ENCODE measurements at places on chromosomes 5 and 9. TPM values are rescaled to one million over a fixed set of nuclear protein-coding genes. Genes with fewer than 3 reads are reported as not detected.
A peak's percentile ranks its signal among the peaks of the same experiment; 100 is the strongest.

- peak within 1 kb of the TSS; percentile 96 for H3K4me3 ChIP-seq
- no peaks in the 10 kb centered on the region for H3K4me1 ChIP-seq
- no peaks in the 10 kb centered on the region for H3K27me3 ChIP-seq
- no peak within 1 kb of the TSS for H3K27ac ChIP-seq
Measured at GRCh38 chr5:170861917-170862766, at the start of gene RANBP17. Gene RANBP17, plus strand, starts transcription at chr5:170862018.

Gene FBXL7
- total RNA-seq = 19.9 TPM

- no peak for DNase-seq
- peaks cover 2% of the 10 kb centered on the region for H3K4me1 ChIP-seq
- no peak overlapping the region for H3K27ac ChIP-seq
- H3K36me3 ChIP-seq = no peaks in the 10 kb centered on the region
Measured at GRCh38 chr9:7146582-7146981, 388.8 kb downstream of the KDM4C start.

Gene IGFBPL1
- 5.9 TPM for total RNA-seq

DNA sequence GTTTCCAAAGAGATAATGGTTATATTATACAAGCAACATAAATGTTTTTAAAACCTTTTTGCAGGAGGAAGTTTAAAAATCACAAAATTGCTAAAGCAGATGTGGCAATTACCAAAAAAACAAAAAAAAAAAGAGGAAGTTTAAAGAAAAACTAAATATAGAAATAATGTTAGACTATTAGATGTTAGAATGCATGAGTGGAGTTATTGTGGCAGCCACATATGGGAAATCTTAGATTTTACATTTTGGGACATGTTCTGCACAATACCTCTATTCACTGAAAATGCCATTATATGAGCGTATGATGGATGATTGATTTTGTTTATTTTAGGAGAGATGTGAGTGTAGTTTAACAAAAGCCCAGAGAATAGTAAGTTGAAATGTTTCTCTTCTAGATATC, 31.2 kb upstream of the DTWD2 start:
- no peak overlapping the region for H3K27ac ChIP-seq
- DNase-seq = no peak
- no peaks in the 10 kb centered on the region for H3K4me1 ChIP-seq
- no peaks in the 10 kb centered on the region for H3K36me3 ChIP-seq

Gene CHSY3
- total RNA-seq = 19.5 TPM

Gene CRB2
- total RNA-seq = not detected

GRCh38 chr5:95113489-95113888, 171.4 kb downstream of the MCTP1 start:
- H3K36me3 ChIP-seq = no peaks in the 10 kb centered on the region
- H3K27me3 ChIP-seq = no peaks in the 10 kb centered on the region
- DNase-seq = no peak
- H3K4me3 ChIP-seq = no peak overlapping the region

Gene FBP2
- total RNA-seq = not detected

GRCh38 chr5:120436996-120437395, 27.1 kb upstream of the PRR16 start:
- no peaks in the 10 kb centered on the region for H3K27me3 ChIP-seq
- H3K4me3 ChIP-seq = no peak overlapping the region
- H3K27ac ChIP-seq = no peak overlapping the region
- H3K4me1 ChIP-seq = no peaks in the 10 kb centered on the region
- no peak for DNase-seq

- H3K4me1 ChIP-seq = no peaks in the 10 kb centered on the region
- no peaks in the 10 kb centered on the region for H3K27me3 ChIP-seq
- no peak overlapping the region for H3K4me3 ChIP-seq
- no peaks in the 10 kb centered on the region for H3K36me3 ChIP-seq
- H3K27ac ChIP-seq = no peak overlapping the region
Measured at GRCh38 chr5:8226148-8226547, 357.2 kb downstream of the MTRR start.

Gene SIL1
- total RNA-seq = 49.8 TPM

Gene OR13C2
- total RNA-seq = not detected

Gene MAMDC2
- total RNA-seq = 14.6 TPM

DNA sequence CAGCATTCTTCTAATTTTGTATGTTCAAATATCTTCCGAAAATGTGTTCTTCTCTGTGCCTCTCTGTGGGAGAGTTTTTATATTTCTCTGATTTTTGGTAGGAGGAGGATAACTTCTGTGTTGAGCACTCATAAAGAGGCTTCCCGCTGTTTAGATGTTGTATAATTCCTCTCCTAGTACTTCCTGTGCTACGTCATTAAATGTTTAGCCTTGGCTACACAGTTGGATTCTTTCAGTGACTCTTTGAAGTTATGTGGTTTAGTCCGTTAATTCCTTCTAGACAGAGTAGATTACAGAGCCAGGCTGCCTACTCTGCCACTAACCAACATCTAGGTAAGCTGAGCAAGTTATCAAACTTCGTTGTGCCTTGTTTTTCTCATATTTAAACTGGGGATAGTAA, 302.6 kb downstream of the OSTF1 start:
- DNase-seq = no peak
- H3K36me3 ChIP-seq = no peaks in the 10 kb centered on the region
- no peaks in the 10 kb centered on the region for H3K27me3 ChIP-seq
- no peak overlapping the region for H3K4me3 ChIP-seq
- peaks cover 3% of the 10 kb centered on the region for H3K4me1 ChIP-seq
- H3K27ac ChIP-seq = no peak overlapping the region

GRCh38 chr5:139383993-139384590, 995 bp upstream of the SLC23A1 start:
- H3K27me3 ChIP-seq = no peaks in the 10 kb centered on the region
- no peak overlapping the region for H3K4me3 ChIP-seq
- no peaks in the 10 kb centered on the region for H3K4me1 ChIP-seq
- no peak for DNase-seq

Gene GRIA1
- total RNA-seq = 6.5 TPM

Gene DNAH5
- total RNA-seq = 0.36 TPM

Gene DRD1
- total RNA-seq = 0.45 TPM

GRCh38 chr9:127309715-127310114, 45.1 kb downstream of the GARNL3 start:
- no peak for DNase-seq
- H3K36me3 ChIP-seq = no peaks in the 10 kb centered on the region
- H3K27ac ChIP-seq = no peak overlapping the region

Gene BAAT
- total RNA-seq = not detected

DNA sequence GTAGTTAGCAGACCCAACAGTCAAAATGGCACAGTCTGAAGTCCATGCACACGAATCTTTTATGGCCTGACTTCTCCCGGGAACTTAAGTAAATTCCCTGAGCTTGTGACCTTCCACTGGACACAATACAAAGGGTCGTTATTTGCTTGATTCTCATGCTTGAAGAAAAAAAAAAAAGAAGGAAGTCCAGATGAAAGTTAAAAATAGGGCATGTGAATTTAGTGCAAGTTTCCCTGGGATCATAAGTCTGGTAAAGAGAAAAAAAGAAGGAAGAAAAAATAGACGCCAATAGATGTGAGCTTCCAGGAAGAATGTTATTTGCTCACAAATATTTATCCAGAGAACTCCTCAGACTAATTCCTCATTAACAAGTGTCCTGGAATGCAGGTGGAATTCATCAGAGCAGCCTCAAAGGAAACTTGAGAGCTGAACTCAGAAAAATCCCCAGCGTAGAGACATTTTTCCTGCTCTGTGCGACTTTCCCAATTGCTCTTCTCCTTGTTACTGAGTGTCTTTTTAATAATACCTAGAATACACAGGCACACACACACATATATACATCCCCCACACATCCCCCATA, 616.3 kb downstream of the EBF1 start:
- no peak overlapping the region for H3K4me3 ChIP-seq
- H3K36me3 ChIP-seq = no peaks in the 10 kb centered on the region
- H3K27ac ChIP-seq = no peak overlapping the region
- DNase-seq = no peak

- H3K4me3 ChIP-seq = no peak overlapping the region
- H3K36me3 ChIP-seq = no peaks in the 10 kb centered on the region
- no peaks in the 10 kb centered on the region for H3K4me1 ChIP-seq
- H3K27me3 ChIP-seq = peaks cover 2% of the 10 kb centered on the region
- no peak overlapping the region for H3K27ac ChIP-seq
Measured at GRCh38 chr5:9644630-9645029, 14.5 kb upstream of the TAS2R1 start.

Gene SPTLC1
- total RNA-seq = 48.1 TPM

DNA sequence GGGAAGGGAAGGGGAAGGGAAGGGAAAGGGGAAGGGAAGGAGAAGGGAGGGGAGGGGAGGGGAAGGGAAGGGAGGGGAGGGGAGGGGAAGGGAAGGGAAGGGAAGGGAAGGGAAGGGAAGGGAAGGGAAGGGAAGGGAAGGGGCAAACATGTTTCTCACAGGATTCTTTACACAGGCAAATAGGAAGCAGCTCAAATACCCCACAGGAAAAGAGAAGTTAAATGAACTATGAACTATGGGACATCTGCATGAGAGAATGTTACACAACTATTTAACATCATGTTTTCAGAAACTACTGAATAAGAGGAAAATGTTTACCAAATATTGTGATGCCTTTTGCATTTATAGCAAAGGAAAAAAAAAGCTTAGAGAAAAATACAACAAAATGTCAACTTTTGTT, 125.4 kb upstream of the SLC30A5 start:
- no peaks in the 10 kb centered on the region for H3K27me3 ChIP-seq
- H3K4me3 ChIP-seq = no peak overlapping the region
- no peaks in the 10 kb centered on the region for H3K36me3 ChIP-seq
- H3K4me1 ChIP-seq = no peaks in the 10 kb centered on the region
- DNase-seq = no peak

DNA sequence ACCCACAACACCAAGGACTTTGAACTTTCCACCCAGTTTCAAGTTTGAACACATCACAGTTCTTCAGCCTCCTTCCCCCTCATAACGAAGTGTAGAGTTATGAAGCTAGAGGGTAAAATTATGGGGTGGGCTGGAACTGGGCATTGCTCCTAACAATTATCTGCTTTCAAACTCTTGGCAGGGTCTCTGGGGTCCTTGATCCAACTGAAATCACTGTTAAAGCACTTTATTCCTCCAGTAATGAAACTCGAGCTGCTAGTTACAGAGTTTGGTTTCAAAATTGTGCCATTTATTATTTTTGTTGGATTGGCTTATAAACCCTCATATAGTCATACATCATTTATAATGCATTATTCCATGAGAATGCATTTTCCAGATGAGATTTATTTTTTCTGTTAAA, 158.5 kb downstream of the RGS3 start:
- H3K27ac ChIP-seq = peak overlapping the region; percentile 96
- H3K4me3 ChIP-seq = no peak overlapping the region
- DNase-seq = no peak

GRCh38 chr5:177425196-177425800, 1.2 kb upstream of the GRK6 start:
- H3K27ac ChIP-seq = peak overlapping the region; percentile 85
- H3K36me3 ChIP-seq = no peaks in the 10 kb centered on the region
- no peak for DNase-seq
- peak overlapping the region; percentile 36 for H3K4me3 ChIP-seq
- no peaks in the 10 kb centered on the region for H3K27me3 ChIP-seq

- peak overlapping the region; percentile 82 for H3K27ac ChIP-seq
- no peak overlapping the region for H3K4me3 ChIP-seq
- H3K4me1 ChIP-seq = peaks cover 8% of the 10 kb centered on the region
- H3K27me3 ChIP-seq = no peaks in the 10 kb centered on the region
- H3K36me3 ChIP-seq = no peaks in the 10 kb centered on the region
- DNase-seq = no peak
Measured at GRCh38 chr9:77926371-77926878, 105.2 kb downstream of the GNAQ start.

- H3K27ac ChIP-seq = no peak overlapping the region
- no peaks in the 10 kb centered on the region for H3K4me1 ChIP-seq
- no peak overlapping the region for H3K4me3 ChIP-seq
- peaks cover 2% of the 10 kb centered on the region for H3K27me3 ChIP-seq
Measured at GRCh38 chr9:98468567-98469239, 213.3 kb upstream of the TBC1D2 start.

Gene P4HA2
- 68.1 TPM for total RNA-seq

DNA sequence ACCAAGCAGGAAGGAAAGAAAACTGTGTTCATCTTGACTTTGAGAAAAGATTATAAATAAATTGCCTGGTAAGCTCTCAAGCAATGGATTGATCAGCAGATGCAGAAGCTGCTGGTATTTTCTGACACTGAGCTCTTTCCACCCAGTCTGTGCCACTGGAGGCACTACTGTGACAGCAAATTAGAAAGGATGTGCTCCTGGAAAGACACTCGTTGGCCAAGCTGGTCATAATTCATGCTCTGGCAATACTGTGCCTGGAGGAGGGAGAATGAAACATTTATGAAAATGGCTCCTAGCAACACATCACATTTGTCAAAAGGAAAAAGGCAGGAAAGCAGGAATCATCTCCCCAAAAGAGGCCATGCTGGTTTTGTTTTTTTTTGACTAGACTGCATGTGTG, 84.2 kb downstream of the CAVIN4 start:
- no peak overlapping the region for H3K27ac ChIP-seq
- H3K36me3 ChIP-seq = no peaks in the 10 kb centered on the region
- no peak overlapping the region for H3K4me3 ChIP-seq
- DNase-seq = no peak
- H3K4me1 ChIP-seq = no peaks in the 10 kb centered on the region
- no peaks in the 10 kb centered on the region for H3K27me3 ChIP-seq

Gene C9orf50
- total RNA-seq = 0.62 TPM

DNA sequence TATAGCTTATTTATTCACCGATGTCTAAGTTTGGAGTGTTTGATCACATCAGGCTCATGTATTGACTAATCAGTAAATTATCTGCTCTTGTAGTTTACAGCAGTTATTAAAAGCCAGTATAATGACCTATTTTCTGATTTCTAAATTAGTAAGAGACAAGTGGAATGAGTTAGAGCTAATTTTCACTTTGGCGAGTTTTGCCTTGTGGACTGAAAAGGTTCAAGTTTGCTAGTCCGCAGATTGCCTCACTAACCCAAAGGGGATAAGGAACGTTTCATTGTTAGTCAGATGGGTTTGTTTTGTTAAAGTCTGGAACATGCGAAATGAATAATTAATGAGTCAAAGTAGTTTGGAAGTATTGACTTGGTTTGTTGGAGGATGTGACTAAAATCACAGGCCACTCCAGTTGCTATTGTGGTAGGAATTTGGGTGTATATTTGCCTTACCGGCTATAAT, 40.1 kb downstream of the SMARCA2 start:
- H3K27me3 ChIP-seq = no peaks in the 10 kb centered on the region
- no peak overlapping the region for H3K4me3 ChIP-seq
- H3K27ac ChIP-seq = no peak overlapping the region
- peaks cover 6% of the 10 kb centered on the region for H3K36me3 ChIP-seq
- H3K4me1 ChIP-seq = no peaks in the 10 kb centered on the region
- no peak for DNase-seq

Gene KLF9
- 38.4 TPM for total RNA-seq

GRCh38 chr5:144206141-144206540, 35.5 kb downstream of the KCTD16 start:
- no peaks in the 10 kb centered on the region for H3K27me3 ChIP-seq
- no peaks in the 10 kb centered on the region for H3K4me1 ChIP-seq
- H3K36me3 ChIP-seq = no peaks in the 10 kb centered on the region
- no peak overlapping the region for H3K27ac ChIP-seq

Gene GPR150
- 0.23 TPM for total RNA-seq

DNA sequence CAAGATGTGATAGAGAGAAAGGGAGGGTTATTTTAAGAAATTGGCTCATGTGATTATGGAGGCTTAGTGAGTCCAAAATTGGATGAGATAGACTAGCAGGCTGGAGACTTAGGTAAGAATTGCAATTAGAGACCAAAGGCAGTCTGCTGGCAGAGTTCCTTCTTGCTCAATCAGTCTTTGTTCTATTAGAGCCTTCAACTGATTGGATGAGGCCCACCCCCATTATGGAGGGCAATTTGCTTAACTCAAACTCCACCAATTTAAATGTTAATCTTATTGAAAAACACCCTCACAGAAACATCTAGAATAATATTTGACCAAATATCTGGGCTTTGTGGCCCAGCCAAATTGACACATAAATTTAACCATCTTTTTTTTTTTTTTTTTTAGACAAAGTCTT, 23.9 kb upstream of the TPD52L3 start:
- no peak for DNase-seq
- no peak overlapping the region for H3K27ac ChIP-seq
- H3K36me3 ChIP-seq = no peaks in the 10 kb centered on the region
- H3K27me3 ChIP-seq = no peaks in the 10 kb centered on the region

Measured in aorta (tissue), 5 donors.